Ascending aorta (tissue), 2 donors: ENCODE measurements at places on chromosomes 4 and X. TPM values are rescaled to one million over a fixed set of nuclear protein-coding genes. Genes with fewer than 3 reads are reported as not detected.
A peak's percentile ranks its signal among the peaks of the same experiment; 100 is the strongest.

GRCh38 chr4:135994360-135994759, 1537.9 kb downstream of the PCDH18 start:
- no peak overlapping the region for H3K4me3 ChIP-seq
- H3K36me3 ChIP-seq = no peaks in the 10 kb centered on the region
- H3K27me3 ChIP-seq = no peaks in the 10 kb centered on the region
- H3K4me1 ChIP-seq = no peaks in the 10 kb centered on the region
- H3K27ac ChIP-seq = no peak overlapping the region

DNA sequence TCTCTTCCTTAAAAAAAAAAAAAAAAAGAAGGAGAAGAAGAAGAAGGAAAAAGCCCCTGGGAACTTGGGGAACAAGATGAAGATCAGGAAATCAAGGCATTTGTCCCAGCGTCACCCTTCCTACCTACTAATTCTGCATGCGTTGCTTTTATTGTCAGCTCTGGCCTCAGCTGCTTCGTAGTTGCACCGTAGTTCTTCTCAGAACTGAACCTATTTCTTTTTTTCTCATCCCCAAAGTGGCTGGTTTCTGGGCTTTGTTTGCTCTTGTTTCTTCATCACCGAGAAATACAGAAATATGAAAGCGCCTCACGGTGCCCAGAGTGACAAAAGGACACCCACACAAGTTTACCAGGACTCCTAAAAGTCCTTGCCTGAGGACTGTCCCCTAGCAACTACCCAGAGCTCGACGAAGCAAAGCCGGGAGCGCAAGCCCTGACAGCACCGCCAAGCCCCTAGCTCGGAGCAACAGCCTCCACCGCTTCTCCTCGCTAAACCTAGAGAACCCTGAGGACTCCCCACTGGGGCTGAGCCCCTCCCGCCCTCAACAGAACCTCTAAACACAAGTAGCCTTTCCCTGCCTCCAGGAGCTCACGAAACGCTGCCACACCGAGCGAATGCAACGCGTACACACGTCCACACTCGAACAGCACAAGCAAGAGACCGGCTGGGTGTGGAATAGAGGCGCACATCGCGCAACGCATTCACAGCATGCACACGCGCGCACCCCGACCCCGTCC, 710 bp downstream of the PRKG2 start:
- H3K27me3 ChIP-seq = no peaks in the 10 kb centered on the region
- H3K4me1 ChIP-seq = peaks cover 4% of the 10 kb centered on the region
- DNase-seq = no peak
- H3K36me3 ChIP-seq = no peaks in the 10 kb centered on the region
- H3K4me3 ChIP-seq = peak overlapping the region; percentile 58

DNA sequence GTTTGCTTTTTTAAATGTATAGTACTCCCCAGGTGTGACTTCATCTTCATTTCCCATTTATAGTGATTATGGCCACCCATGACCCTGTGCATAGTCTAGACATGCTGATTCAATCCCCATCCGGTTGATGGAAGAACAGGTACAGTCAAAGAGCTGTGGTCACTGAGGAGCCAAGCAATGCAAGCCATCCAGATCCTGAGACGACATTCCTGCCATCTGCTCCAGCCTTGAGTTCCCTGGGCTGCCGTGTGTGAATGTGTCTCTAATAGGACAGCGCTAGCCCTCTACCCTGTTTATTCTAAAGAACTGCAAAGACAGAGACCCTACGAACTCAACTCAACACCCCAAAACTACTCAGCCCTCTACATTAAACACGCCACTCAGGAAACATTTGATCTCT, 1.7 kb downstream of the KCNIP4 start:
- no peaks in the 10 kb centered on the region for H3K36me3 ChIP-seq
- no peak for DNase-seq

DNA sequence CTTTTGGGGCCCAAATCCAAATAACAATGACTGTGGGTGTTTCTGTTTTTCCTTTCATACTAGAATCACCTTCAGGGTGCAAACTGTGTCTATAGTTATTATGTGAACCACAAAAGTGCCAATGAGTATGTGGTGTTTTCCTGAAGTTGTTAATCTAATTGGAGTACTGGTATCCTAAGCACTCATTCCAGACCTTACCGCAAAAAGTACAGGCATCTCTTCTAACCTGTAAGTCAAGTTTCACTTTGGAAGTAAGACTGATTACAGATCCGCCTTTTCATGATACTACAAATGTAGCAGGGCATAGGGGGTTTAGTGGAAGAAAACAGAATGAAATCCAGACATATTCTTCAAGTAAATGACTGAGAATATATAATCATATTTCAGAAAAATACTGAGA, 16.1 kb downstream of the COQ2 start:
- DNase-seq = no peak
- no peak overlapping the region for H3K4me3 ChIP-seq
- H3K27ac ChIP-seq = no peak overlapping the region
- H3K27me3 ChIP-seq = no peaks in the 10 kb centered on the region
- no peaks in the 10 kb centered on the region for H3K4me1 ChIP-seq
- H3K36me3 ChIP-seq = no peaks in the 10 kb centered on the region

DNA sequence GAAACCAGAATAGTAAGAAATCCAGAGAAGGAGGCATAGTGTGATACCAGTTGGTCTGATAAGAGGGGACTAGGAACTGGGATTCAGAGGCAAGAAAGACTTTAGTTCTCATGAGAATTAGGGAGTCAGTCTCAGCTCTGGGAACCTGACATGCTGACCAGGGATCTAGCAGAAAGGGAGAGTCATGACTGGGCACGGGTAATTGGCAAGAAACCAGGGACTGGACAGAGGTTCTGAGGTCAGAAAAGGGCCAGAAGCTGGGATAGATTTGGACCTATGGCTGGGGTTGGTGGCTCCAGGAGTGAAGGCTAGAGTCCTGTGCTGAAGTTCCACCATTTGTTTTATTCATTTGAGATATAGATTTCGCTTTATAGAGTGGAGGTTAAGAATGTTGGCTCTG, 110.2 kb upstream of the C1GALT1C1 start:
- DNase-seq = no peak
- H3K4me1 ChIP-seq = no peaks in the 10 kb centered on the region
- H3K36me3 ChIP-seq = no peaks in the 10 kb centered on the region
- no peak overlapping the region for H3K27ac ChIP-seq
- H3K4me3 ChIP-seq = no peak overlapping the region
- no peaks in the 10 kb centered on the region for H3K27me3 ChIP-seq

DNA sequence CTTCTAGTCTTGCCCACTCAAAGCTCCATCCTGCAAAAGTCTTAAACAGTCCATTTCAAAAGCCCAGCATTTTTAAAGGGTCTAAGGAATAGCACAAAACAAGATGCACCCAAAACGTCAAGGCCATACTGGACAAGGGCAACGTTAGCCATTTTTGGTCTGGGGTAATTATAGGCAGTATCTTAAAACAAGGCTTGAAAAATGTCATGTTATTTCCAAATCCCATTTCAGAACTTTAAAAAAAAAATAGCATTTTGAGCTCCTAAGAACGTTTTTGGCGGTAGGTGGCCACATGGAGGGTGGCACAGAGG, 584 bp upstream of the TMEM165 start:
- no peaks in the 10 kb centered on the region for H3K4me1 ChIP-seq
- H3K4me3 ChIP-seq = peak overlapping the region; percentile 97
- H3K27ac ChIP-seq = peak overlapping the region; percentile 100
- DNase-seq = no peak
- no peaks in the 10 kb centered on the region for H3K36me3 ChIP-seq

The CBR4 gene
- total RNA-seq = 0.53 TPM

The L1CAM gene
- total RNA-seq = 25.8 TPM

GRCh38 chr4:45094684-45095083, 368.3 kb upstream of the GNPDA2 start:
- DNase-seq = no peak
- no peak overlapping the region for H3K4me3 ChIP-seq
- no peaks in the 10 kb centered on the region for H3K27me3 ChIP-seq
- no peak overlapping the region for H3K27ac ChIP-seq
- H3K36me3 ChIP-seq = no peaks in the 10 kb centered on the region

GRCh38 chrX:37424000-37424429, 74.9 kb downstream of the PRRG1 start:
- H3K4me3 ChIP-seq = no peak overlapping the region
- no peak for DNase-seq
- no peaks in the 10 kb centered on the region for H3K36me3 ChIP-seq
- no peak overlapping the region for H3K27ac ChIP-seq
- H3K4me1 ChIP-seq = no peaks in the 10 kb centered on the region
- H3K27me3 ChIP-seq = no peaks in the 10 kb centered on the region

GRCh38 chr4:189001971-189002450, 862.8 kb downstream of the TRIML1 start:
- no peaks in the 10 kb centered on the region for H3K4me1 ChIP-seq
- no peaks in the 10 kb centered on the region for H3K27me3 ChIP-seq
- H3K36me3 ChIP-seq = no peaks in the 10 kb centered on the region
- H3K27ac ChIP-seq = no peak overlapping the region
- DNase-seq = no peak

DNA sequence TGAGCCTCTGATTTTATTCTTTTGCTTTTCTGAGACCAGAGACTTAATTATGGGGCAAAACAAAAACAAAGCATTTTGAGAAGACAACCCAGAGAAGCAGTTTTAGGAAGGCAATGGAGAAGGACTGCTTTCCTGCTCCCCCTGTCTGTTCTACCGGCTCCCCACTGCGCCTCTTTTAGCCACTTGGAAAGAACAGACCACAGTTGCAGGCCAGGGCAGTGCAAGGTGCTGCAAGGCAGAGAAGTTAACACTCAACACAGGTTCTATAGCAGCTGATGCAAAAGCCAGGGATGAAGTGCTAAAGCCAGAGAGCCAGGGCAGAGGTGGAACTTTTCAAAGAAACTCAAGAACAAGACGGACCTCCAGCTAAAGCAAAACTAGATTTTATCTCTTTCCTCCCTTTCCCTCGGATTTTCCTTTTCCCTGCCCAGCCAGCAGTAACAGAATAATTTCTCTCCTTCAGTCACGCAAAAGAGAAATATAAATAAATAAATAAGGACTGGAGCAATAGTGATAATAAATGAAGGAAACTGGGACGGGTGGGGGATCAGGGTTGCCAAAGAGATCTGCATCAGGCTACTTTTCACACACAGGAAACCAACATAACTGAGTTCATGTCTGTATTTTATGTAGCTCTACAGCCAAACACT, 10.4 kb downstream of the SH3RF1 start:
- no peaks in the 10 kb centered on the region for H3K36me3 ChIP-seq
- no peak for DNase-seq
- peaks cover 16% of the 10 kb centered on the region for H3K4me1 ChIP-seq

DNA sequence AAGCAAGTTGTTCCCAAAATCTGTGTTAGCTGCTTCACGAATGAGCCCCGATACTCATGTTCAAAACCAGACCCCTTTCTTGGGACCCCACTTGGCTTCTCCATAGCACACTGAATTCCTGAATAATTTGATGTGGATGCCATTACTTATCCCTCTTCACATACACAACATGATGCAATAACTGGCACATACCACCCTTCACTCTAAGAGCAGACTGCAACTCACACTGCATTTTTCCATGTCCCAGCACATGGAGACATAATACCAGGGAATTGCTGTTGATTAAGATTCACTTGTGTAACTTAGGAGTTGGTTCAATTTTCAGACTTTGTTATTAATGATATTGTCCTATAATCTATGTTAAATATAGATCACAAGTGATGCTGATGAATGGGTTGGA, 213.4 kb downstream of the MAML3 start:
- DNase-seq = no peak
- no peaks in the 10 kb centered on the region for H3K27me3 ChIP-seq
- no peak overlapping the region for H3K27ac ChIP-seq
- H3K4me1 ChIP-seq = no peaks in the 10 kb centered on the region
- no peaks in the 10 kb centered on the region for H3K36me3 ChIP-seq

GRCh38 chr4:168019921-168020320, 72.4 kb upstream of the ANXA10 start:
- no peak overlapping the region for H3K27ac ChIP-seq
- no peaks in the 10 kb centered on the region for H3K36me3 ChIP-seq
- no peaks in the 10 kb centered on the region for H3K4me1 ChIP-seq
- no peak overlapping the region for H3K4me3 ChIP-seq
- no peak for DNase-seq

DNA sequence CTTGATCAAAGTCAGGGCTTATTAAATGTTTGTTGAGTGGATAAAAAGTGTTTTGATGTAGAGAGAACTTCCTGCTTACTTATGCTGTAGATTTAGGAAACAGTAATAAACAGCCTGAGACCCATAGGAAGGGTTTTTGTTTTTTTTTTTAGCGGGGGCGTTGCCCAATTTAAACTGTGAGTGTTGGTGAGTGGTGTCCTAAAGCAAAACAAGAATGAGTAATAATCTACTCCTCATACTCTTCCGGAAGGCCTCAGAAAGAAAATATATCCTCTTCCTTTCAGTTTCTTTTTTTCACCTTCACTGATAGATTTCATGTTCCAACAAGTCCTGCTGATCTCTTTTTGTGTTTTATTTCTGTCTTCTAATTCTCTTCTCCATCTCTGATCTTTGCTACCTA, 104.4 kb upstream of the SCML1 start:
- H3K36me3 ChIP-seq = no peaks in the 10 kb centered on the region
- no peaks in the 10 kb centered on the region for H3K27me3 ChIP-seq
- H3K27ac ChIP-seq = peak overlapping the region; percentile 51

The CCDC120 gene
- total RNA-seq = 0.11 TPM

The GLOD5 gene
- total RNA-seq = not detected

- no peaks in the 10 kb centered on the region for H3K36me3 ChIP-seq
- no peak overlapping the region for H3K4me3 ChIP-seq
- H3K27ac ChIP-seq = no peak overlapping the region
- no peak for DNase-seq
- no peaks in the 10 kb centered on the region for H3K27me3 ChIP-seq
Measured at GRCh38 chr4:81146466-81146865, 68.6 kb downstream of the PRKG2 start.

The BMPR1B gene
- 3.8 TPM for total RNA-seq

DNA sequence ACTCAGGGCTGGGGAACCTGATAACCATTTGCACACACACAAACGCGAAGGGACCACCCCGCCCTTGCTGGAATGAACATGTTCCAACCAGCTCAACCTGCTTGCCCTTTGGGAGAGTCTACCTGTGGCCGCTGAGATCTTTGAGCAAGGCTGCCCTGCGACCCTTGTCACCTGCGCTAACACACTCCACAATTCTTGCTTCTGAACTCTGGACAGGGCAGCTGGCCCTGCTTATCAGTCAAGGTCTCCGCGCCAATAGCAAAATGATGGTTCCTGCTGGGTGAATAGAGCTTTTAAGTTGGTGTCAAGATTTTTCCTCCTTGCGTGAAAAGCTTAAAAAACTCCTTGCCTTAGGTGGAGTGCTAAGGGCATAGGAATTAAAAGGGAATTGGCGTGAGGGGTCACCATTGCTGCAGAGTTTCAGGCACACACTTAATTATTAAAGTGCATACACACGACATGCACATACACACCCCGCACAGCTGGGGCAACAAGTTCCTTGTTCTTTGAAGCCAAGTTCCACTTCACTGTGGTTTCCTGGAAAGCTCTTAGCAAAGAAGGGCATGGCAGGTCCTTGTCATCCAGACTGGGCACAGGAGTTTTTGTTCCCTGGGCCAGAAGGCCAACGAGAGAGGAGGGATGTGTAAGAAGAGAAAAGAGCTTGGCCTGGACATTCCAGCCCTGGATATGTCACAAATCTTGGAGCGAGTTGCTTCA, 207.7 kb downstream of the STIM2 start:
- H3K4me3 ChIP-seq = no peak overlapping the region
- H3K36me3 ChIP-seq = no peaks in the 10 kb centered on the region
- no peaks in the 10 kb centered on the region for H3K27me3 ChIP-seq
- H3K27ac ChIP-seq = no peak overlapping the region

- H3K4me3 ChIP-seq = no peak overlapping the region
- peaks cover 43% of the 10 kb centered on the region for H3K36me3 ChIP-seq
- no peak overlapping the region for H3K27ac ChIP-seq
- H3K27me3 ChIP-seq = no peaks in the 10 kb centered on the region
- DNase-seq = no peak
Measured at GRCh38 chrX:53561912-53562311, 124.6 kb downstream of the HUWE1 start.

The MAGEB2 gene
- not detected for total RNA-seq
